ENCODE measurements at places on chromosomes 5 and 9. TPM values are rescaled to one million over a fixed set of nuclear protein-coding genes. Genes with fewer than 3 reads are reported as not detected.
A peak's percentile ranks its signal among the peaks of the same experiment; 100 is the strongest.

DNA sequence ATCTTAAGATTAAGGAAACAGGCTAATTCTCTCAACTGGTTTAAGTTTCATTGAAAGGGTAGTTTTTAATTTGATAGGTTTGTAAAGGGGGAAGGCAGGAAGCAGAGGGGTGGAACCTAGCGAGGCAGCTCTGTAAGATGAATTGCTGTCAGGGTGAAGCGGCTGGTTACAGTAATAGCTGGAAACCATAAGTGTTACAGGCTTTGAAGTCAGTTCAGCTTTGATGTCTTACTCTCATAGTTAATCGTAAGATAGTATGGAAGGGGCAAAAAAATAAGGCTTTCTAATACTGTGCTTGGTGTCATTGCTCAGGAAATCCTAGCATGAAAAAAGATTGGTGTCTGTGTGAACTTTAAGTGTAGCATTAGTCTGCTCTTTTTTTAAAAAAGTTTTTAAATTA, 20.3 kb downstream of the POU5F2 start:
- DNase-seq, result no peak
- no peak overlapping the region for H3K4me3 ChIP-seq
- H3K36me3 ChIP-seq, result no peaks in the 10 kb centered on the region
- no peak overlapping the region for H3K27ac ChIP-seq

GRCh38 chr5:133347039-133347438, 265.3 kb downstream of the FSTL4 start:
- H3K27me3 ChIP-seq, result no peaks in the 10 kb centered on the region
- no peak overlapping the region for H3K4me3 ChIP-seq
- H3K4me1 ChIP-seq, result no peaks in the 10 kb centered on the region
- no peaks in the 10 kb centered on the region for H3K36me3 ChIP-seq
- DNase-seq, result no peak

DNA sequence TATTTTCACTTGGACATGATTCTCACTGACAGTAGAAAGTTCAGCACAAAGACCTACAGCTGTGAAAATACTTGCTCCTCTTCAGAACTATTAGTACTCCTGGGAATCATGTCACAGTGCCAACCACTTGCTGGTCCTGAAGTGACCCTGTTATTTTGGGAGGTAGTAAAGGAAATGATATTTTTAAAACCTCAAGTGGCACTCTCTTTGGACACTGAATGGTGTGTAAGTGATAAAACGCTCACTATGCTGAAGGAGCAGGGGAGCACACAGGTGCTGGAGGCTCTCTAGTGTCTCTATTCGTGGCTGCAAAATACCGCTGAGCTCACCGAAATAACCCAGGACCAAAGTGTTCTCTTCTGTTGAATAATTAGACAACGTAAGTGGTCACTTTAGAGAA, 76.9 kb upstream of the SPATA31D4 start:
- H3K27me3 ChIP-seq, result no peaks in the 10 kb centered on the region
- no peak overlapping the region for H3K4me3 ChIP-seq
- H3K4me1 ChIP-seq, result no peaks in the 10 kb centered on the region
- no peak for DNase-seq
- no peak overlapping the region for H3K27ac ChIP-seq

GRCh38 chr5:14229181-14229580, 86.0 kb downstream of the TRIO start:
- H3K4me1 ChIP-seq, result no peaks in the 10 kb centered on the region
- DNase-seq, result no peak
- no peak overlapping the region for H3K4me3 ChIP-seq
- no peaks in the 10 kb centered on the region for H3K36me3 ChIP-seq
- H3K27ac ChIP-seq, result no peak overlapping the region

- no peaks in the 10 kb centered on the region for H3K4me1 ChIP-seq
- H3K36me3 ChIP-seq, result peaks cover 70% of the 10 kb centered on the region
- H3K27me3 ChIP-seq, result no peaks in the 10 kb centered on the region
- H3K4me3 ChIP-seq, result no peak overlapping the region
- no peak for DNase-seq
Observed at GRCh38 chr5:146461319-146461718, 14.2 kb downstream of the TCERG1 start.

DNA sequence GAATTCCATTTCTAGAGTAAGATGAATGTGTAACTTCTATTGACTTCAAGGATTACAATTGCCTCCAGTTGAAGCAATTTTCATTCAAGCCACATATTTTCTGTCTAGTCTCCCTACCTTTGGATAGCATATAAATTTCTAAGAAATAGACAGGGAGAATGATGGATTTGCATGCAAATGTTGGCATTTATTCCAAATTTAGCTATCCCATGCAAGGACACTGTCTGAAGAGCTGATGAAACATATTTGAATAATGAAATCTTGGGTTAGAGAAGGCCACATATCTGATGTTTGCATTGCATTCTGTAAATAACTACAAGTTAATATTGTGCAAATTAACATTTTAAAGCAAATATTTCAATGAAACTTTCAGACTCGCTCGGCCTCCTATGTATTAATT, 36.0 kb upstream of the NAA35 start:
- H3K27ac ChIP-seq, result no peak overlapping the region
- H3K4me3 ChIP-seq, result no peak overlapping the region
- H3K4me1 ChIP-seq, result no peaks in the 10 kb centered on the region
- H3K27me3 ChIP-seq, result no peaks in the 10 kb centered on the region
- H3K36me3 ChIP-seq, result no peaks in the 10 kb centered on the region
- no peak for DNase-seq

GRCh38 chr9:132226571-132227430, 64.9 kb downstream of the NTNG2 start:
- no peaks in the 10 kb centered on the region for H3K36me3 ChIP-seq
- H3K4me1 ChIP-seq, result no peaks in the 10 kb centered on the region
- DNase-seq, result no peak
- no peaks in the 10 kb centered on the region for H3K27me3 ChIP-seq
- H3K4me3 ChIP-seq, result no peak overlapping the region

- no peaks in the 10 kb centered on the region for H3K27me3 ChIP-seq
- H3K36me3 ChIP-seq, result no peaks in the 10 kb centered on the region
- DNase-seq, result no peak
Observed at GRCh38 chr5:142246-142810, 49.0 kb upstream of the LRRC14B start.

DNA sequence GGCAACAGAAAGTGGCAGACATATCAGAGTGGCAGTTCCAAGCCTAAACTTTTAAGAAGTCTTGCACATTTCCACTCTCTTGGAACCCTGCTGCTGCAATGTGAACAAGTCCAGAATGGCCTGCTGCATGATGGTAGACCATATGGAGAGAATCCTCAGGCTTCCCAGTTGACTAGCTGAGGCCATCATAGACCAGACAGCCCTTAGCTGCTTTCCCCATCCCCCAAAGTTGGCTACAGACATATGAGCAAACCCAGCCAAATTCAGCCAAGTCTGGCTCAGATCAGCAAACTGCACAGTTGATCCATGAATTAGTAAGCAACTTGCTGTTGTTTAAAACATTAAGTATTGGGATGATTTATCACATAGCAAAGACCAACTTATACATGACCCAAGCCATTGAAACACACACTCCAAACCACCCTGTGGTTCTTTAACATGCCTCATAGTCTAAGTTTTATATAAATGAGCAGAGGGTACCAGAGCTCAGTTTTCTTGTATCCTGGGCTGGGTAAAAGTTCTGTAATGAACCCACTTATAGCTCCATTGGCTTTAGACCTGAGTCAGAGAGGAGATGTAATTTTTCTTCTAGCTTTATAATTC, 19.9 kb downstream of the PPP3R2 start:
- peaks cover 4% of the 10 kb centered on the region for H3K4me1 ChIP-seq
- H3K27me3 ChIP-seq, result no peaks in the 10 kb centered on the region
- H3K36me3 ChIP-seq, result no peaks in the 10 kb centered on the region
- DNase-seq, result no peak
- H3K27ac ChIP-seq, result peak overlapping the region; percentile 16
- no peak overlapping the region for H3K4me3 ChIP-seq

DNA sequence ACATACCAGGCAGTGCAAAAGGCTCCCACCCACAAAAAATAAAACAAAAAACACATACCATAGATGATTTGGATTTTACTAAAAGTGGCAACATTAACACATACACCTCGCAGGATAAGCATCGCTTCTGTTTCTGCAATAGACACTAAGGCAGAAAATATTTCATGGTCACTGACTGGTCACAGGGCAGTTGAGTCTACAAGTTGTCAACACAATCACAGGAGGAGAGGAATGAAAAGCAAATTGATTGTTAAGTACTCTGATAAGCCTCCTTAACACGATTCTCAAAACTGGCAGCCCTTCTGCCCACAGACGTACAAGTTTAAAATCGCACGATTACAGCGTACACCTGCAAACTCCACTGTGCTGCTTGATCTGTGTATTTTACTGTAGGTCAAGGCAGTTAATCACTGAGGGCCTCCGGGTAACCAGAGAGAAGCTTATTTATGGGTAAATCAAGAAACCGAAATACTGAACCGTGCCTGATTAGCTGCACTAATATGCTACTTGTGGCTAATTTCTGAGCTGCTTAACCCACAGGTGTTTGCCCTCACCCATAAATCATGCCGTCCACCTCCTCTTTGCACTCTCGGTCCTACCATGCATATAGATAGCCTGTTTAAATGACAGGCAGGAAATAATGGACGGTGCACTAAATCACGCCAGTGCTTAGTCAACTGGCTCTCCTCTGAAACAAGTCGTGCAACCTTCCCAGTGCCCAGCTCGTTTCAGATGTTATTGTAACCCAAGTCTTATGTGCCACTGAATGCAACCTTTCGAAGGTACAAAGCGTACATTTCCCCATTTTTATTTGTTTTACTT, 659.4 kb upstream of the ADAMTS16 start:
- no peak overlapping the region for H3K4me3 ChIP-seq
- H3K27me3 ChIP-seq, result no peaks in the 10 kb centered on the region
- H3K27ac ChIP-seq, result no peak overlapping the region
- no peak for DNase-seq

- DNase-seq, result no peak
- H3K27ac ChIP-seq, result no peak overlapping the region
- no peaks in the 10 kb centered on the region for H3K36me3 ChIP-seq
- H3K4me3 ChIP-seq, result no peak overlapping the region
- no peaks in the 10 kb centered on the region for H3K27me3 ChIP-seq
Observed at GRCh38 chr9:129324808-129325502, 146.9 kb upstream of the IER5L start.

GRCh38 chr9:127397646-127398274, 791 bp downstream of the SLC2A8 start:
- no peaks in the 10 kb centered on the region for H3K36me3 ChIP-seq
- H3K27ac ChIP-seq, result no peak overlapping the region
- DNase-seq, result no peak
- H3K4me1 ChIP-seq, result peaks cover 15% of the 10 kb centered on the region
- no peaks in the 10 kb centered on the region for H3K27me3 ChIP-seq

DNA sequence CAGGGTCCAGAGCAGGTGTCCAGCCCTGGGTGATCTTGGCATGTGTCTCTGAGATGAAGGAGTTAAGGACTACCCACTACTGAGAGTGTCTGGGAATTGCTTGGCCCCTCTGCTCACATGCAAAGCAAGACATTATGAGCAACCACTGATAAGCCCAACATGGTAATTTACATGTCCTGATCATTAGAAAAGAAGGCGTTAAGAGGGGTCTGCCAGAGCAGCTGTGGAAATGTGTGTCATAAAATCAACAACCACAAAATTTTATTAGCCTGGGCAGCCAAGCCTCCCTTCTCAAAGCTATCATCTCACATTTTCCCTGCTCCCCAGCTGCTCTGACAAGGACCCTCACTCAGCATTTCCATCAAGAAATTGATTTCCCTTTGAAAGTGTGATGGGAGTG, 351.0 kb downstream of the SPOCK1 start:
- no peaks in the 10 kb centered on the region for H3K36me3 ChIP-seq
- H3K4me1 ChIP-seq, result no peaks in the 10 kb centered on the region
- no peak overlapping the region for H3K4me3 ChIP-seq
- no peak for DNase-seq
- H3K27ac ChIP-seq, result no peak overlapping the region

DNA sequence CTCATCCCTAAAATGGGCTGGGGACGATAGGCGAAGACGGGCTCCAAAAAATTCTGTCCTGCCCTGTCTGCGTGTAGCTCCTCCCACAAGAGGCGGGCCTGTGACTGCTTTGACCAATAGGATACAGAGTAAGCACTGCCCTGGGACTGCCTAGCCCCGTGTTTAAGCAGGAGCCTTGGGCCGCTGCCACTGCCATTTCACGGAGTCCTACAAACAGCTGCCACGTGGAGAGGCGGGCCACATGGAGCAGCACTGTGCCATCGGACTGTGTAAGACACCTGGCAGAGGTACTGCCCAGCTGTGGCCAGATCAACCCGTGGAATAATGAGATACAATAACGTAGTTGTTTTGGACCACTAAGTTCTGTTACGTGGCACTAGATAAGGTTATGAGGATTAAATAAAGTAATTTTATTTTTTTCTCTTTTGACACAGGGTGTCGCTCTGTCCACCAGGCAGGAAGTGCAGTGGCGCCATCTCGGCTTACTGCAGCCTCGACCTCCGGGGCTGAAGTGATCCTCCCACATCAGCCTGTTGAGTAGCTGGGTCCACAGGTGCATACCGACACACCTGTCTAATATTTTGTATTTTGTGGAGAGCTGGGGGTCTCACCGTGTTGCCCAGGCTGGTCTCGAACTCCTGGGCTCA, 87.2 kb downstream of the LMNB1 start:
- H3K27ac ChIP-seq, result no peak overlapping the region
- H3K4me3 ChIP-seq, result no peak overlapping the region
- H3K4me1 ChIP-seq, result no peaks in the 10 kb centered on the region

DNA sequence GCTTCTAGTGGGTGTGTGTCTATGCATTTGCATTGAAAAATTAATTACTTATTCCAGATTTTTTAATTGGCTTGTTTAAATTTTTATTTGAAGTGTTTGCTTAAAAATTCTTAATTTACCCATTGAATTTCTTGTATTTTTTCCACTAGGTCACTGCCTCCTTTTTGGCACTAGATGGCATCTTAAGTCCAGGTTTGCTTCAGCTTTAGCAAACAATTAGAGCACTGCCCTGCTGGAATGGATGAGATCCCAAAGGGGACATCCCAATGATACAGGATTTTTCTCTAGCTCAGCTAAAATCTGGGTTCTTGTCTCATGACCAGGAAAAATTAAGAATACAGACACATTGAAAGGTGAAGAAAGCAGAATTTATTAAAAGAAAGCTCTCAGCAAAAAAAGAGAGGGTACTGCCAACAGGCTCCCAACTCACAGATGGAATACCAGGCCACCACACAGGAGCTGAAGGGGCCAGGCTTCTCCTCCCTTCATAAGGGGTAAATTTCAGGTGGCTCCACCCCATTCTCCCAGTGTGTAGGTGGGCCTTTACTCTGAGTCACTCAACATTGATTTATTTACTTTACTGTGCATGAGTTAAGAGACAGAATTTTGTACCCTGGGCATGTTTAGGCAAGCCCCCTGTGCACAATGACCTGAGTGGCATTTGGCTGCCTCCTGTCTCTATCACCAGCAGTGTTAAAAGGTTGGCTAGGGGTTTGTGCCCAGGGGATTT, 532.4 kb downstream of the ANXA1 start:
- no peaks in the 10 kb centered on the region for H3K4me1 ChIP-seq
- DNase-seq, result no peak
- H3K27ac ChIP-seq, result no peak overlapping the region
- H3K27me3 ChIP-seq, result no peaks in the 10 kb centered on the region
- no peak overlapping the region for H3K4me3 ChIP-seq

GRCh38 chr5:122442938-122443337, 130.9 kb downstream of the SNCAIP start:
- H3K4me1 ChIP-seq, result no peaks in the 10 kb centered on the region
- H3K27ac ChIP-seq, result no peak overlapping the region
- H3K27me3 ChIP-seq, result no peaks in the 10 kb centered on the region
- no peak for DNase-seq
- no peak overlapping the region for H3K4me3 ChIP-seq

Gene C1QTNF3
- total RNA-seq, result 5.8 TPM

Gene SPINK7
- not detected for total RNA-seq

Gene TLR4
- total RNA-seq, result 1.0 TPM

Gene PITX1
- total RNA-seq, result not detected

Gene SLC46A2
- total RNA-seq, result not detected

Gene PAEP
- not detected for total RNA-seq

All from naive thymus-derived CD4-positive, alpha-beta T cell (primary cell).